ENCODE measurements at places on chromosomes 12 and 14.

- DNase-seq, result no peak
These were observed 31.5 kb upstream of the BHLHE41 start for GRCh38 chr12:26156201-26156871.

DNA sequence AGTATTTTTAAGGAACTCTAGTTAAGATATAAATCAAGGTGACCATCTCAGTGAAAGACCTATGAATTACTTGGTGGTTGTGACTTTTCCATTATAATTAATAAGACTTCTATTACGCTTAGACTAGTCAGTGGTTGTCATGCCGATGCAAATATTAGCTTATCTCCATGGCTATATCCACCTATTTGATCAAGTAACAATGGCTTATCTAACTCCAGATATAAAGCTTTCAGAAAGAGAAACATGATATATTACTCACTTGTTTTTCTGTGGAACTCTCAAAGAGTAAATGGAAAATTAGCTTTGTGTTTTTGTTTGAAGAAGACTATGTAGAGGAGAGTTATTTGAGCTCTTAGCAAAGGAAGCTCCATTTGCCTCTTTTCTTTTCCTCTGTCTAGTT is 323.8 kb upstream of the DCN start:
- DNase-seq, result no peak

DNA sequence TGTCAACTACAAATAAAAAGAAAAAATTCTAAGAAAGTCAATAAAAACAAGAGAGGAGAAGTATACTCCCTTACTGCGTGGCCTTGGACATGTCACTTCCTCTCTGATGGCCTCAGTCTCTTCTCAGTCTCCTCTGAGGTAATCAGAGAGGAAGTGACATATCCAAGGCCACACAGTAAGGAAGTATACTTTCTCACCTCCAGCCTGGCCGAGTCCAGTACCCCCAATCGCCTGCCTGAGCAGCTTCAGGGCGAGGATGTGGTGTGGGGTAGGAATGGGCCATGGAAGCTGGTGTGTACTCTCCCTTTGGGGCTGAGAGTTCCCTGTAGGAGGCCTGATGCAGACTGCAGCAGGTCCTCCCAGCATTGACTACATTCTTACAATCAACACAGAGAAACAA is 15.8 kb downstream of the VDR start:
- DNase-seq, result no peak

DNA sequence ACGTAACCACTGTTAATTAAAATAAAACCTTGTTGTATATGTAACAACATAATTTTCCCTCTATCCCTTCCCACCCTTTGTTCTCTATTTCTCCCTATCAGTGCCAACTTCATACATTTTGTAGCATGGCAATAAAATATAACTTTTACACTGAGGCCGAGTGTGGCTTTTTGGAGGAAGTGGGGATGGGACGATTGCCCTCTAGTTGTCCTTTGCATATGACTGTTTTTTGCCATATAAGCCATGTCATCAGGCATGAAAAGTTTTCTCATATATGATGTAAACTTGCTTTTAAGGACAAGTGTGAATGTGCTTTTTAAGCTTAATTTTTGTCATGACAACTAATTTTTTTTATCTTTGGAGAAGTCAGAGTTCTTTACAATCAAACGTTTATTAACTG is 6.2 kb upstream of the CCT2 start:
- no peak for DNase-seq

DNA sequence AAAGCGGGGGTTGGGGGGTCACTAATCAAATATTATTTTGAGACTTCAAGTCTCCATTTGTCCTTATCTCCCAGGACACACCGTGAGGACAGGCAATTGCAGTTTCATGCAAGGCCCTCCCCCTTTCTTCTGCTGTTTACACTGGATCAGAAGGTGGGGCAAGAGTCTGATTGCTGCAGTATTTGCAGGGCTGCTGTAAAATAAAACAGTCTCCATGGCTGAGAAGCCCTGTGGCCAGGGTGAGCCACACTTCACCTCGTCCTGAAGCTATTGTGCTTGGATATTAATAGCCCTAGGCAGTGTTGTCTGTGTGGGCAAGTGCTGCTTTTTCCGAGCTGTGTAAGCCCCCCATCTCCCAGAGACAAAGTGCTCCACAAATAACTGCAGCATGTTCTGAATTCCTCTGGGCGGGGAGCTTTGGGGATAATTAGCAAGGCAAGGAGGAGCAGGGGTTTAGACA is 187.4 kb upstream of the NTF3 start:
- DNase-seq, result no peak

DNA sequence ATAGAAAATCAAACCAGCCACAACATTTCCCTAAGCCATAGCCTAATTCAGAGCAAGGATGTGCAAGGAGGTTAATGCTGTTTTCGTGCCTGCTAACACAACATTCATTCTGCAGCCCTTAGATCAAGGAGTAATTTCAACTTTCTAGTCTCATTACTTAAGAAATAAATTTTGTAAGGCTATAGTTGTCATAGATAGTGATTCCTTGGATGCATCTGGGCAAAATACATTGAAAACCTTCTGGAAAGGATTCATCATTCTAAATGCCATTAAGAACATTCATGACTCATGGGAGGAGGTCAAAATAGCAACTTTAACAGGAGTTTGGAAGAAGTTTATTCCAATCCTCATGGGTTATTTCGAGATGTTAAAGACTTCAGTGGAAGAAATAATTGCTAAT is 283.2 kb downstream of the RPAP3 start:
- no peak for DNase-seq
